ENCODE measurements at places on chromosomes 7 and 10.

GRCh38 chr10:52469970-52470705 lies 156.1 kb downstream of the DKK1 start:
- DNase-seq, result no peak

DNA sequence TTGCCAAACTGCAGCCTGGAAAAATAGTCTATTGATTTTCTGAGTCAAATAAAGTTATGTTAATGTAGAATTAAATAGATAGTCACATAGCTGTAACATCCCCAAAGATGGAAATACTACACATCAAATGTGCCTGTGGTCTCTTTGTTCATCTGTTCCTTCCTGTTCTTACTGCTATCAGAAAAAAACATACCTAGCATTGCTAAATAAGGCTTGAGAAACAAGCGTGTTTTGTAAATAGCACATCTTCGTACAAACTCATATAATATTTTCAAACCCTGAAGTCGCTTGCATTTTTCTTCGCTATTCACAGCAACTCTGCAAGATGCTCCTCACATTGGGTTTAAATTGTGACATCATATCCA lies 116.1 kb downstream of the KLF6 start:
- no peak for DNase-seq

- DNase-seq, result no peak
These were observed 709.4 kb downstream of the AUTS2 start for GRCh38 chr7:70307544-70308106.

DNA sequence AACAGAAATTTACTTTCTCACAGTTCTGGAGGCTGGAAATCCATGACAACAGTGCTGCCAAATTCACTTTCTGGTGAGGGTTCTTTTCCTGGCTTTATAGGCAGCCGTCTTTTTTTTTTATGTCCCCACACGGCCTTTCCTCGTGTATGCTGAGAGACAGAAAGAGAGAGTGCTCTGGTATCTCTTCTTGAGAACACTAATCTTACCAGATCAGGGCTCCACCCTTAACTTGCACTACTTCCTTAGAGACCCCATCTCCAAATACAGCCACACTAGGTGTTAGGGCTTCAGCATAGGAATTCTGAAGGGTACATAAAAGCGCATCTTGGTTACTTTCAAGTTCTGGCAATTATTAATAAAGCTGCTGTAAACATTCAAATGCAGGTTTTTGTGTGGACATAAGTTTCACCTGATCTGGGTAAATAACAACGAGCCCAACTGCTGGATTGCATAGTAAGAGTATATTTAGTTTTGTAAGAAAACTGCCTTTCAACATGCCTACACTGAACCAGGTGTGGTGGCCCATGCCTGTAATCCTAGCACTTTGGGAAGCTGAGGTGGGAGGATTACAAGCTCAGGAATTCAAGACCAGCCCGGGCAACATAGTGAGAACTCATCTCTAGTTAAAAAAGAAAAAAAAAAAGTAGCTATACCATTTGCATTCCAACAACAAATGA lies 8.2 kb upstream of the C1GALT1 start:
- DNase-seq, result no peak

GRCh38 chr7:252216-252965 lies 37.6 kb upstream of the FOXL3 start:
- DNase-seq, result no peak

- DNase-seq, result peak; percentile 84
These were observed at the start of gene PTPRN2 for GRCh38 chr7:158587162-158588084. TSS of gene PTPRN2 (minus strand) at chr7:158587823.

- no peak for DNase-seq
These were observed 332.6 kb downstream of the SH2D4B start for GRCh38 chr10:80870282-80870681.

- no peak for DNase-seq
These were observed 13.0 kb upstream of the ANTXRL start for GRCh38 chr10:46273506-46274477.

DNA sequence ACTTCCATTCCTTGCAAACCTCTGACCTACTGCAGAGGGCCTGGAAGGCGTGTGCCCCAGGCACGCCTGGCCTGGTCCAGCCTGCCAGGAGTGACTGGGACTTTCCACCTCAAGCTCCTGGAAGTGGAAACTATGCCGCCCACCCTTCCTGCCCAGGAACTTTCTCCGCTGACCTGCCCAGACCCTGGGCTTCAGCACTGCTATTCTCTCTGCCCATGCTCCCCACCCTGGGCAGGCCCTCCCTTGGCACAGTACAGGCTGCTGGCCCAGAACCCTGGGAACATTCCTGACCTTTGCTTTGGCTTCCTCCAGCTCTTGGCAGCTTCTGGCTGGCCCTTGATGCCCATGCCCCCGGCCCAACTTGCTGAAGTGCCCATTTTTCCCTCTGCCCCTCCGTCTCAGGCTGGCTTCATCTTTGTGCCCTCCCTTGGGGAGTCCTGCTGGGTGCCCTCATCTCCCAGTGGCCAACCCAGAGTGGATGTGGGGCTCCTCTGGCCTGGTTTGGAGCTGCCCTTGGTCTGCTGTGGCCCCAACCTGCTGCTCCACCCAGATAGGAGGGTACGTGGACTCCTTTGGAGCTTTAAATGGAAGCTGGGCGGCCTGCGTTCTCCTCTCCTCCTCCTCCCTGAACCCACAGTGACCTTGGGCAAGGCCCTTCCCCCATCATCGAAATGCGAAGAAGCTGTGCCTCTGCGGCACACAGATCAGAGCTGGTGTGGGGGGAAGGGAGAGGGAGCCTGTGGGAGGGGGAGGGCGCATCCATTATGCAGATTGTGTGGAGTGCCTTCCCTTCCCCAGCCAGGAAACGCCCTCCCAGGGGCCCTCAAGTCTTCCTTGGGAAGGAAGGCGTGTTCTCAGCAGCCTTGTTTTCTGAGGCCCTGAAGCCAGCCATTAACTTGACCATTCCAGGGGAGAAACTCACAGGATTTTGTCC lies 3.4 kb downstream of the MMRN2 start:
- DNase-seq, result no peak

GRCh38 chr10:121598263-121599249 lies at the start of gene FGFR2:
TSS of gene FGFR2 (minus strand) at chr10:121598444. CDS start at chr10:121593817, 4,627 bp downstream.
- DNase-seq, result peak; percentile 86

DNA sequence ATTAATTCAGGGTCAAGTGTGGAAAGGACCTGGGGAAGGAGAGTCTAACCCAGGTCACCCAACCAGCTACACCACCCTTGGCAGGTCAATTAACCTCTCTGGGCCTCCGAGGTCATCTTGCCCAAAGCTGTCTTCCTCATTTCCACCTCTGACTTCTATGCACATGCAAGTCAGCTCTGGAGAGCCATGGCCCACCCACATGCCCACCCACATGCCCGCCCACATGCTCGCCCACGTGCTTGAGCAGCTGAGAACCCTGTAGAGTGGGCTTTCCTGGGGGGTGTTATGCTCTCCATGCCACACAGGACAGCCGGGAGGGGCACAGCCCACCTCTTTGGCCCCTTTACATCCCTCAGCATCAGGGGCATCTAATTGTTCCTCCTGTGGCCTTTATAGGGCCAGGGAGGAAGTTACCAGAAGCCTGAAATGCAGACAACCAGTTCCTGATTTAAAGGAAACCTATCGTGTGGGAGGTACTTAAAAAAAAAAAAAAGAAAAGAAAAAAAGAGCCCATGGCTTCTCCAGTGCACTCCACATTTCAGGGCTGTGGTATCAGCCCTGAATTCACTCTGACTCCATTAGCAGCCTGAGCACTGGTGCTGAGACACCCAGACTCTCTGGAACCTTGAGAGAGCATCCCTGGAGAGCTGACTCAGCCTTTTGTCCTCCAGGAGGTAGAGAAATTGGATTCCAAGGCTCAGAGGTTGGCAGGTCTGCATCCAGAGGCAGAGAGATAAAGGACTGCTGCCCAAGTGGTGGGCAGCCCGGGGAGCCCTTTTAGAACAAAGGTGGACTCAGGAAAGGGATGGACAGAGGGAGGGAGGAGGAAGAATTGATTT lies 176.2 kb upstream of the ZMIZ1 start:
- DNase-seq, result no peak

- DNase-seq, result no peak
These were observed 1.7 kb upstream of the PRKCQ start for GRCh38 chr10:6581778-6582228.

- no peak for DNase-seq
These were observed 5.5 kb upstream of the MDFIC start for GRCh38 chr7:114916261-114916892.

DNA sequence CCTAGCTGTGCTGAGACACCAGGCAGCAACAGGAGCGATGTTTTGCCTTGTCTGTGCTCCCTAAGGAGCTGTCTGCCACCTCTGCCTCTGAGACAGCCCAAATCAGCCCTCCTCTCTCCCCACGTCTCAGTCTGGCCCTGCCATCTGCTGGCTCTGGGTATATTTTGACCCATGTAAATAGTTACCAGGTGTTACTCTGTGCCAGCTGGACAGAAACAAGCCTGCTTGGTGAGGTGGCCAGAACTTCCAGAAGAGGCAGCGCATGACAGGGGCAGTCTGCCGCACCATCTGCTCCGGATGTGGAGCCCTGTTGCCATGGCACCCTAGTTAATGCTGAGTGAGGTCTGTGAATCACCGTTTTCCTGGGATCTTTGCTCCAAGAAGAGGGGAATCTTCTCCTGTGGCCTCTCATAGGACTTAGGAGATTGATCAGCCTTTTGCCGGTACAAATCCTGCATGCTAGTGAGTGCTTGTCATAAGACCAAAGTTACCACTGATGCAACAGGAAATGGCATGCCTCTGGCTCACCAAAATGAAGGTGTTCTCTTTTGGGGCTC lies 31.8 kb downstream of the GSTO2 start:
- DNase-seq, result peak; percentile 98

GRCh38 chr10:18875477-18875876 lies 173.1 kb upstream of the MALRD1 start:
- no peak for DNase-seq

DNA sequence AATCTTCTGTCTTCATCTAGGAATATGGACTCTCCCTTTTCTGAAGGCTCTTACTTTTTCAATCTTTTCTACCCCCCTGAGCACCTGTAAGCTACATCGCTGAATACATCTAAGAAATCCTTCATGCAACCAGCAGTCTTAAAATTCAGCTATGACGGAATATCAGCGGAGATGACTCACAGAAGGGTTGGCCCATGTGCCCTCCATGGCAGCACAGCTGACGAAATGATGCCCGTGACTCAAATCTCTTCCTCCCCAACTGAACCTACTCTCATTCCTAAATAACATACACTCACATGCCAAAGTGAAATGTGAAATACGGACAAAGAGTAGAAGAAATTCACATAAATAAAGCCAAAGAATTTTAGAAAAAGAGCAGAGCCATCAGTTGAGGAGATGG lies 30.3 kb upstream of the NCAPG2 start:
- no peak for DNase-seq

- DNase-seq, result no peak
These were observed 110.3 kb downstream of the ADRA2A start for GRCh38 chr10:111187096-111187495.

GRCh38 chr10:114703377-114704107 lies 45.5 kb upstream of the ABLIM1 start:
- peak; percentile 64 for DNase-seq

DNA sequence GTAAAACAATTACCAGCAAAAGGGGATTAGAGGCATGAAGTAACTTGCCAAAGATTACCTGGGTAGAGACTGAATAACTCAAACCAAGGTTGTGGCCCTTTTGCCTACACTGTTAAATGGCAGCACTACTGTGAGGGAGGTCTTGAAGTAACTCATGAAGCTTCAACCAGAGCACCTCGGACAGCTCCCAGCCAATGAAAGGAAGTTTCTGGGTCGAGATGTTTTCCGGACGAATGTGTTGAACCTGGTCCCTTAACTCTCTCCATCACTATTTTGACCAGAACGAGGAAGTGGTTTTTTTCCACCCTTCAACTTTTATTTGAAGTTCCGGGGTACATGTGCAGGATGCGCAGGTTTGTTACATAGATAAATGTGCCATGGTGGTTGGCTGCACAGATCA lies 133.6 kb upstream of the PRKCQ start:
- no peak for DNase-seq

- DNase-seq, result no peak
These were observed 166.4 kb downstream of the MAD1L1 start for GRCh38 chr7:2066251-2066919.

GRCh38 chr10:33612551-33612950 lies 278.1 kb upstream of the NRP1 start:
- DNase-seq, result no peak

DNA sequence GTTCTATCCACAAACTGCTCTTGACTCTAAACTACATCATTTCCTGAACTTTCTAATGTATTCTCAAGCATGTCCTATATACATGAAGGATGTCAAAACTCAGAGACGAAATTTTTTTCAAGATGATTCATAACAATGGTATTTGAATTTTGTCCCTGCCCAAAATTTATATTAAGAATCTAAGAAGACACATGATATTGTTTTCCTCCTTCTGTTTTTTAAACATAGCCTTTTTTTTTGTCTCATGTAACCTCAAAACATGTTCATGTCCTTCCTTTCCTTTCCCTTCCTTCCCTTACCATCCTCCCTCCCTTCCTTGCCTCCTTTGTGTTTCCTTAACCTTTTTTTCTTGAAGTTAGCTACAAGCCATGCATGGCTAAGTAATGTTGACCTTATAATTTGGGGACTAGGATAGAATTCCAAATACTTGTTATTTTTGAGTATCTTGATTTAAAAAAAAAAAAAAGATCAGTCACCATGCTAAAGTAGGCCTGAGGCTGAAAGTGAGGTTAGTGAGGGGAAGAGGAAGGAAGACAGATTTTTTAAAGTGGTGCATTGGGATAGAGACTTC lies 163.0 kb downstream of the SUGCT start:
- no peak for DNase-seq

DNA sequence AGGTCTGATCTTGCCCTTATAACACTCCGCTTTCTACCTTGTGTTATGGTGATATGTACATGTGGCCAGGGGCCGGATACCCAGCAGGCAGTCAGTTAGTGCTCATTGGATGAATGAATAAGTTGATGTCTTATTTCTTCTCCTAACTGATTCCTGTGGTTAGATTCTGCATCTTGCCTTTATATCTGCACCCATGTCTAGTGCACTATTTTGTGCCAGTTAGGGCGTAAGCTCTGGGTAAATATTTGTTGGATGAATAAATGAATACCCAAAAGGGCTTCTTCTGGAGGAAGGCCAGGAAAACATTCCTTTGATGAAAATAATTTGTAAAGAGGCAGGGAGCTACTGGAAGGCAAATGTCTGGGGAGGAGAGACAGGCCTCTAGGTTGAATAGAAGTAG lies 148.2 kb downstream of the CHN2 start:
- DNase-seq, result no peak

- peak; percentile 51 for DNase-seq
These were observed 29.3 kb downstream of the DYNC2I1 start for GRCh38 chr7:158885624-158886023.

DNA sequence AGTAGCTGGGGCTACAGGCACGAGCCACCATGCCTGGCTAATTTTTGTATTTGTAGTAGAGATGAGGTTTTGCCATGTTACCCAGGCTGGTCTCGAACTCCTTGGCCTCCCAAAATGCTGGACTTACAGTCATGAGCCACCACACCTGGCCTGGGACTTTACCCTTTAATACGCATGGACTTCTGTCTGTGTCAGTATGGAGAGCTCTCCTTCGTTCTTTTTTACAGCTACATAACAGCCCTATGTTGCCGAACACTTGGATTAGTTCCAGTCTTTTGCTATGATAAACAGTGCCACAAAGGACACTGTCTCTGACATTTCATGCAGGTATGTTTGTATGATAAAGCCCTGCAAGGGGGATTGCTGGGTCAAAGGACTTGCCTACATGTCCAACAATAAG lies 10.9 kb upstream of the OAT start:
- DNase-seq, result no peak
